Ovary (tissue), 10 donors: ENCODE measurements at places on chromosomes 7 and 10. TPM values are rescaled to one million over a fixed set of nuclear protein-coding genes. Genes with fewer than 3 reads are reported as not detected.
A peak's percentile ranks its signal among the peaks of the same experiment; 100 is the strongest.

FXYD4 gene
- total RNA-seq, result not detected

TCAF1 gene
- total RNA-seq, result 50.7 TPM

SLC29A4 gene
- 3.4 TPM for total RNA-seq

TNS3 gene
- 109 TPM for total RNA-seq

MYOZ1 gene
- 0.25 TPM for total RNA-seq

ZNF425 gene
- 4.4 TPM for total RNA-seq

FBXO24 gene
- 0.61 TPM for total RNA-seq

NEUROD6 gene
- total RNA-seq, result not detected

ARL3 gene
- total RNA-seq, result 23.6 TPM

MRLN gene
- total RNA-seq, result not detected

- H3K4me3 ChIP-seq, result no peak overlapping the region
- no peak overlapping the region for H3K27ac ChIP-seq
- H3K27me3 ChIP-seq, result no peaks in the 10 kb centered on the region
These were observed 425.8 kb upstream of the STEAP1 start for GRCh38 chr7:89728481-89728880.

- no peaks in the 10 kb centered on the region for H3K4me1 ChIP-seq
- no peak overlapping the region for H3K4me3 ChIP-seq
- no peaks in the 10 kb centered on the region for H3K27me3 ChIP-seq
- no peak overlapping the region for H3K27ac ChIP-seq
These were observed 612 bp downstream of the KCP start for GRCh38 chr7:128909625-128910568.

- H3K27ac ChIP-seq, result no peak overlapping the region
- no peaks in the 10 kb centered on the region for H3K27me3 ChIP-seq
- H3K4me3 ChIP-seq, result no peak overlapping the region
- no peaks in the 10 kb centered on the region for H3K36me3 ChIP-seq
These were observed 197.2 kb downstream of the ADARB2 start for GRCh38 chr10:1540144-1540543.

DNA sequence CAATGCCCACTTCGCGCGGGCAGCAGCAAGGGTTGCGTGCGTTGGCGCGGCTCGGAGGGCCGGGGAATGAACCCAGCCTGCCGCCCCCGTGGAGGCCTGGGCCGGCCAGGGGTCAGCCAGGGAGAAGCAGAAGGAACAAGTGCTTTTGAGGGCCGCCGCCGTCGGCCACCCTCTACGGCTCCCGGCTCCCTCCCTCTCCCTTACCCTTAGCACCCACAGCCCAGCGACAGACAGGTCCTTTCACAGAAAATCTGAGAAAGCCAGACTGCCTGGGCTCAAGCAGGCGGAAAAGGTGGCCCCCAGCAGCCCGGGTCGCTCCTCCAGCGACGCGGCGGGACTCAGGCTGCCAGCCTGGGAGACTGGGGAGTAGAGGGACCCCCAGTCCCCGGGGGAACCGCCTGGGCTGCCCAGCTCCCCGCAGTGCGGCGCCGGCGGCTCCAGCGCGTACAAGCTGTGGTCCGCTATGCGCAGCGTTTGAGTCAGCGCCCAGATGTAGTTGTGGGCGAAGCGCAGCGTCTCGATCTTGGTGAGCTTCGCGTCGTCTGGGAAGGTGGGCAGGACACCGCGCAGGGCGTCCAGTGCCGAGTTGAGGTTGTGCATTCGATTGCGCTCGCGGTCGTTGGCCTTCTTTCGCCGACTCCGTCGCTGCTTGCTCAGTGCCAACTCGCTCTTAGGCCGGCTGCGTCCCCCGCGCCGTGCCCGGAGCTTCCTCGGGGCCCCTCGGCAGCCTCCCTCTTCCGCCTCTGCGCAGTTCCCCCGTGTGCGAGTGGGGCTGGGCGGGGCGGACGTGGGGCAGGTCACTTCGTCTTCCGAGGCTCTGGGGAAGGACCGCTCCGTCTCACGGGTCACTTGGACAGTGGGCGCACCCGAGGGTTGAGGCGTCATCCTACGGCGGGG, 815 bp downstream of the NEUROG3 start:
- DNase-seq, result no peak
- no peaks in the 10 kb centered on the region for H3K27me3 ChIP-seq
- peaks cover 2% of the 10 kb centered on the region for H3K4me1 ChIP-seq
- no peaks in the 10 kb centered on the region for H3K36me3 ChIP-seq
- no peak overlapping the region for H3K27ac ChIP-seq

GRCh38 chr10:26486990-26487850, 49.1 kb downstream of the APBB1IP start:
- no peaks in the 10 kb centered on the region for H3K36me3 ChIP-seq
- H3K4me1 ChIP-seq, result no peaks in the 10 kb centered on the region
- DNase-seq, result no peak
- no peaks in the 10 kb centered on the region for H3K27me3 ChIP-seq

- no peak overlapping the region for H3K27ac ChIP-seq
- no peaks in the 10 kb centered on the region for H3K4me1 ChIP-seq
- no peaks in the 10 kb centered on the region for H3K27me3 ChIP-seq
- no peak for DNase-seq
These were observed 63.3 kb upstream of the SMNDC1 start for GRCh38 chr10:110368002-110368401.

DNA sequence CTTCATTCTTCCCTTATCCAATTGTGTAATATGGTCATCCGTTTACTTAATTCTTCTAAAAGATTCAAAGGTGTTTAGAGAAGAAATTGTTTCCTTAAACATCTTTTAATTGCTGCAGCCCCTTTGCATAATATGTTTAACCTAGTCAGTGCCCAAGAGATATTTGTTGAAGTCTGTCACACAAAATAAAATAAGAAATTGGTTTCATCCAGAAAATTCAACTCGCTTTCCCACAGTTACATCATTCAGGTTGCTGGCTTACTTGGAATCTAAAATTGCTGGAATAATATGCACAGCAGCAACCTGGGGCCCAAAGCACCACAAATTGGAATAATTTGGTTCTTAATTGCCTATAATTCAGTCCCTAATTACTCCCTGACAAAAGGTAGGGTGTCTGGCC, 155.1 kb upstream of the ETV1 start:
- no peak for DNase-seq
- no peaks in the 10 kb centered on the region for H3K27me3 ChIP-seq
- no peaks in the 10 kb centered on the region for H3K36me3 ChIP-seq
- no peak overlapping the region for H3K4me3 ChIP-seq
- no peak overlapping the region for H3K27ac ChIP-seq

DNA sequence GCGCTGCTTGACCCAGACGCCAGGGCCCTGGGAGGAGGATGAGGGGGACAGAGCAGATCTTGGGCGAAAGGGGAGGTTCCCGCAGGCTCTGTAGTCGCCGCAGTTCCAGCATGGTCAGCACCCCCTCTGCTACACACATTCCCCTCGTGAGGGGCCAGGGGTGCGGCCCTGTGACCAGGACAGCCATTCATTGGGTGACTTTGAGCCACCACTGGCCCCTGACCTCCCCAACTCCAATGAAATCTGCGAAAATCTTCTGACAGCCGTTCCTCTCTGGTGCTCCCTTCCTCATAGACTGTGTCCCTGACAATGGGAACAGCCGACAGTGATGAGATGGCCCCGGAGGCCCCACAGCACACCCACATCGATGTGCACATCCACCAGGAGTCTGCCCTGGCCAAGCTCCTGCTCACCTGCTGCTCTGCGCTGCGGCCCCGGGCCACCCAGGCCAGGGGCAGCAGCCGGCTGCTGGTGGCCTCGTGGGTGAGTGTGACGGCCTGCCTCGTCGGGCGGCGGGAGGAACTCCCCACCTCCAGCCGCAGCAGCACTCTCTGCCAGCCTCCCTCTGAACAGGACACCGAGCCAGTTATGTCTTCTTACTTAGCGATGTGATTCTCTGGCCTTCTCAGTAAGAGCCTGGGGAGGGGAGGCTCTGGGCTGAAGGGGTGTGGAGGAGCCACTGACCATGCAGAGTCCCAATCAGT, 825 bp downstream of the TMEM176A start:
- H3K27ac ChIP-seq, result peak overlapping the region; percentile 70
- no peaks in the 10 kb centered on the region for H3K4me1 ChIP-seq
- no peaks in the 10 kb centered on the region for H3K27me3 ChIP-seq
- H3K36me3 ChIP-seq, result no peaks in the 10 kb centered on the region
- peak; percentile 34 for DNase-seq

DNA sequence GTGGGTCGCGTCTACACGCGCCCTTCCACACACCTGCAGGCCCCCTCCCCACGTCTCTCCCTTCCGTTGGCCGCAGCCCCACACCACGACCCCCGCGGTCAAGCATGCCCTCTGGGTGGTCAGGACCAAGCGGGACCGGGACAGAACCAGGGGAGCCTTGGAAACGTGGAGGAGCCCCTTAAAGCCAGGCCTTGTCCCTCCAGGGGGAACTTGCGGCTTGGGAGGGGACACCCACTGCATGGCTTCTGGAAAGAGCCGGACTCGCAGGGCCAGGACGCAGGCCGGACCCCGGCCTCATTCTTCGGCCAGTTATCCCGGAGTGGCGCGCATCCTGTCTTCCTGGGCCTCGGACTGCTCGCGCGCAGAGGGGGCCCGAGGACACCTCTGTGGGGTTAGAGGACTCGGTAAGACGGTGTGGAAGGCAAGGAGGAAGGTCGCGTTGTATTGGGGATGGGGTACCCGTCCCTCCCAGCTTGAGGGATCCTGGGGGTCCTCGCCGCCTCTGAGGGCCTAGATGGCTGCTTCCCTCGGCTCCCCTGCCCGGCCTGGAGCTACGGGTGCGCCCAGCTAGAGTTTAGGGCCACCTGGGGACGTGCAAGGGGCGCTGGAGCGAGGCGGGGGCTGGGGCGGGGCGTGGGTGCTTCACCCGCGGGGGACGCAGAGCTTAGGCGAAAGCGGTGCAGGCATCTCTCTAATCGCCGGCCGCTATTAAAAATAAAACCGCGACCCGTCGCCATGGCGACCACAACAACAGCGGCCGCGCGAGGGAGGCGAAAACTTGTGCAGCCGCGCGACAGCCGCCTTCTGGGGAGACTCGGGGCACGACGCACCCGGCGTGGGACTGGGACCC, 1.8 kb upstream of the PDGFA start:
- H3K4me1 ChIP-seq, result peaks cover 15% of the 10 kb centered on the region
- peaks cover 7% of the 10 kb centered on the region for H3K27me3 ChIP-seq
- H3K27ac ChIP-seq, result no peak overlapping the region

DNA sequence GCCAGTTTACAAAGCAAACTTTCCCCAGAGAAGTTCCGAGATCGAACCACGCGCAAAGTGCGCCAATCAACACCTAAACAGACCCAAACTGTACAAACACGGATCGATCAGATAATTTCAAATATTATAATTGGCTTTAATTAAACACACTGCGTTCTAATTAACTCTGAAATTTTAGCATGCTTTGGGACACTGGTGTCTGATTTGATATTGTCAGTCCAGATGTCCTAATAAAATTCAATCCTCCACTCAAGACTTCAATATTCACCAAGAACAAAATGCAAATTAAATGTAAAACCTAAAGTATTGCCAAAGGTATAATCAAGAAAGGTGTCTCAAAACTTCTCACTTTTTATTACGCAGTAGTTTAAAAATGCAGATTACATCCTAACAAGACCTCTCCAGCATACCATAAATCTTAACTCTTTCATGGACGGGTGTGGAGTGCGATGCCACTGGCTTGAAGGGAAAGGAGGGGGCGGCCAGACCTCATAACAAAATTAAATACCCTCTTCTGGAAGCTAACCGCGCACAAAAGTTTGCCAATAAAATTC, 5.9 kb upstream of the EBF3 start:
- H3K4me1 ChIP-seq, result peaks cover 6% of the 10 kb centered on the region
- no peak for DNase-seq
- no peaks in the 10 kb centered on the region for H3K36me3 ChIP-seq
- peaks cover 16% of the 10 kb centered on the region for H3K27me3 ChIP-seq
- no peak overlapping the region for H3K27ac ChIP-seq

GRCh38 chr7:115135146-115135545, 213.3 kb downstream of the MDFIC start:
- H3K27me3 ChIP-seq, result no peaks in the 10 kb centered on the region
- no peak overlapping the region for H3K27ac ChIP-seq
- H3K36me3 ChIP-seq, result no peaks in the 10 kb centered on the region
- no peaks in the 10 kb centered on the region for H3K4me1 ChIP-seq
- no peak for DNase-seq
- H3K4me3 ChIP-seq, result no peak overlapping the region

DNA sequence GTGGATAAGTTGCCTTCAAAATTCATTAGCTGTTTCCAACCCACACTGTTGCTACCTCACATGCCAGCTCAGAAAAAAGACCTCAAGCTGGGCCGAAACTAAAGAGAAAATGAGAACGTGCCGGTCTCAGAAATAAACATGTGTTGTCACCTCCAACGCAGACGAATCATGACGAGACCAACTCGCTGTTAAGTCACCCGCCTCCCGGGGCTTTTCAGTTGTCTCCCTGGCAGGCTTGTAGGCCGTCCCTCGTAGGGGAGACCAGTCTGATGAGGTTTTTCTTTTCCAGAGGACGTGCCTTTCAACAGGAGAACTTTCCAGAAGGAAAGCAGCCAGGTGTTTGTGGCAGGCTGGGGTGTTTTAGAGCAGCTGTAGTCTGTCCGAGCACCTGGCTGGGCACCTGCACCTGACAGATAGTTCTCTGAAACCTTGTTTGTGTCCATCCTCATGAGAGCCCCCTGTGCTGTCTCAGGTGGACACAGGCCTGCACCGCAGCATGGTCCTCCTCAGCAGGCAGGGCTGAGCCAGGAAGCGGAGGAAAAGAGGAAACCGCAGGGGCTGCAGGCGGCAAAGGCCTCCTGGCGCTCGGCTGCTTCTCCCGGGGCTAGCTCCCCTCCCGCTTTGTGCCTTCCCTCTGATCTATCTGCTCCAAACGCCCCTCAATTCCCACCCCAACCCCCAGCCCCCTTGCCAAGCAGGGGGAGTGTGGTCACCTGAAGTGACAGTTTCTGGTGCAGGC, 78.8 kb downstream of the CHST15 start:
- H3K27ac ChIP-seq, result no peak overlapping the region
- DNase-seq, result no peak
- no peaks in the 10 kb centered on the region for H3K36me3 ChIP-seq
- H3K4me3 ChIP-seq, result no peak overlapping the region
- H3K4me1 ChIP-seq, result peaks cover 14% of the 10 kb centered on the region
- H3K27me3 ChIP-seq, result no peaks in the 10 kb centered on the region

DNA sequence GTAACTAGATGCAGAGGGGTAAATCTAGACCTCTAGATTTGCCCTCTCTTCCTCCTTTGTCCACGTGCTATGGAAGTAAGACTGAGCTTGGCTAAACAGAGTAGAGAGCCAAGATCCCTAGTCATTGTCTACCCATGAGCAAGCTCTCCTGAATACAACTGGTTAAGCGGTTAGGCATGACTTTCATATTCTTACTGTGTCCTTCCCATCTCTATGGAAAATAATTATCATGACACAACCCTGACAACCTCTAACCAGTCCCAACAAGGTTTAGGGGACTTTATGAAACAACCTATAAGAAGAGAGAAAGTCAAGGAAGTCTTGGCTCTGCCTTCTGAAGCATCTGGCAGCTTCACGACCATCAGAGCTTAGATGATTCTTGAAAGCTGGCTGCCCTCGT, 7.8 kb upstream of the LAMB4 start:
- H3K36me3 ChIP-seq, result no peaks in the 10 kb centered on the region
- H3K4me1 ChIP-seq, result no peaks in the 10 kb centered on the region
- no peak overlapping the region for H3K27ac ChIP-seq
- DNase-seq, result no peak
- H3K27me3 ChIP-seq, result no peaks in the 10 kb centered on the region
- H3K4me3 ChIP-seq, result no peak overlapping the region
